SK-N-DZ (cell line): ENCODE measurements at places on chromosomes 16 and 17.

GRCh38 chr16:53545433-53545832, 42.4 kb upstream of the AKTIP start:
- DNase-seq = no peak

GRCh38 chr16:23279721-23280153, 22.4 kb upstream of the SCNN1B start:
- no peak for DNase-seq

DNA sequence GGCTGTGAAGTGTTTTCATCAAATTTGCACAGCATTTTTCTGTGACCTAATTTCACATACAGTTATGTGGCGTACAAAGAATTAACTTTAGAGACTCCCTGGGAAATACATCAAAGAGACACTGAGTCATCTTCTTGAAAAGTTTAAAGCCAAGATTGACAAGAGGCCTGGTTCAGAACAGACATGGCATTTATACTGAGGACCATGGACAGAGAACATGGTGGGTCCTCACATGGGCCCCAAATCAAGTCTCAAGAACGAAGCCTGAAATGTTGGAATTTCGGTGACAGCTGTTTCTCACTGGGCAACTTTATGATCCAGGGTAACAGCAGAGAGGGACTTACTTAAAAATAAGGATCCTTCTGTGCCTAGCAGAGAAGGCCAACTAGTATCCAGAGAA, 311.5 kb upstream of the KCNJ16 start:
- DNase-seq = no peak

GRCh38 chr16:75012380-75013081, 13.7 kb downstream of the ZNRF1 start:
- no peak for DNase-seq

DNA sequence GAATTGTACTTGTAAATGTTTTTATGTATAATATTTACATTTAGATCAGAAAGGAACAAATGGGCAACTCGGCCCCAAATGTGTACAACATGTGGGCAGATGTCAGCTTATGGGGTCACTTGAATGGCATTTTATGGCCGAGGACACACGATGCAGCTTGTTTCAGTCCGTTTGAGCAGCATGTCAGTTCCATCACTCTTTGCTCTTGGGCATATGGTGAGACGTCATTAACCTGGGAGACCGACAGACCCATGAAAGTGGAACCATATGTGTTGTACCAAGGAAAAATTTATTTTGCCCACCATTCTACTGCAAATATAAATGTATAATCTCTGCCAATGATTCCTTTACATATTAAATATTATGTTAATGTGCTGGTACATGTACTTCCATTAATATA, 561.9 kb upstream of the SOX9 start:
- DNase-seq = no peak

GRCh38 chr16:17939723-17940122, 396.8 kb downstream of the NPIPA8 start:
- DNase-seq = no peak

DNA sequence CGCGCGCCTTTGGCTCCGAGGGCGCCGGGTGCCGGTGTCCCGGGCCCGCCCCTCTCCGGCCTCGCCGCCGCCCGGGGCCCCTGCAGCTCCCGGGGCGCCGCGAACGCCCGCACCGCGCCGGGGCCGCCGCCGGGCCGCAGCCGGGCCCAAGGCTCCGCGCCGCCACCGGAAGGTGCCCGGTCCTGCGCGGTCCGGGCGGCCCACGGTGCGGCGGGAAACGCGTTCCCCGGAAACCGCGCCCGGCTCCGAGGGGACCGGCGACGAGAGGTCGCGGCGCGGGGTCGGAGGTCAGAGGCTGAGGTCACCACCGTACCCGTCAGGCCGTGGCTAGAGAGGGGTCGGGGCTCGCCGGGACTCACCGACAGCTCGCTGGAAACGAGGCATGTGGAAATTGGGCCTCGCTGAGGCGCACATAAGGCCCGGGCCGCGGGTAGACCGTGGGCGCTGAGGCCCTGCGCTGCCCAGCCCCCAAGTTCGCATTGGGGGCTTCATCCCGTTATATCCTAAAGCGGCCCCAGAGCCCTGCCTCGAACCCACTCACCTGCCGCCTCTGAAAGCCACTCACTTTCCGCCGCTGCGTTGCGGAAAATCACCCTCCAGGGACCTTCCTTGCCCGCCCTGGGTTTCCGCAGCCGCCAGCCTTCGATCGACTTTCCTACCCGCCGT, at the start of gene DUS1L:
Gene DUS1L (minus strand): TSS at position 167 of the 666 bp plus-strand sequence. CDS start 745 bp downstream, outside the sequence.
- peak; percentile 56 for DNase-seq

DNA sequence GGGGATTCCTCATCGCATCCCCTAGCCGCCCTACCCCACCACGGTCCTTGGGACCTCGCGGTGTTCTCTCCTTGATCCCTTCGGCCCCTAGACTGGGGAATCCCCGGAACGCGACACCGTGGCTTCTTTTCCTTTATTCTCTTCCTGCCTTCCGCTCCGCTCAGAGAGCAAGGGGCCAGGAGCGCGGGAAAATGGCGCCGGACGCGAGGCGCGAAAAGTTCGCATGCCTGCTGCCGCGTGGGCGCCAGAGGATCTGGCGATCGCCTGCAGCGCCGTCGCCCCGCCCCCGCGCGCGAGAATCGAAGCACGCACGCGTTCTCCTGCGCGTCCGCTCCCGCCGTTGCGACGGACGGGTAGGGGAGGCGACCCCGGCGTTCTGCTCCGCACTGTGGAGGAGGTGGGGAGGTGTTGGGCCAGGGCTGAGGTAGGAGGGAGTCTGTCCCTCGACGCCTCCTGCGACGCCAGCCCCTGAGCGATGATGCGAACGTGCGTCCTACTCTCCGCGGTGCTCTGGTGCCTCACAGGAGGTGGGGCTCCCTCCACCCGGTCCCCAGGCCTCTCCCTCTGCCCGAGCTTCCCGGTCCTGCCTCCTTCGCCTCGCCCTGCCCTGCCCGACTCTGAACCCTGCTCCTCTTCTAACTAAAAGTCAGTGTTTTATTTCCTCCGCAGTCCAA, at the start of gene ZPBP2:
Gene ZPBP2 (plus strand): TSS at position 323 of the 674 bp plus-strand sequence. CDS start 153 bp downstream, at position 476.
- DNase-seq = no peak

- DNase-seq = no peak
These were observed at the start of gene FAM83G for GRCh38 chr17:19004421-19005136. FAM83G (minus strand) TSS chr17:19004764; CDS start chr17:19004041, 723 bp downstream.

DNA sequence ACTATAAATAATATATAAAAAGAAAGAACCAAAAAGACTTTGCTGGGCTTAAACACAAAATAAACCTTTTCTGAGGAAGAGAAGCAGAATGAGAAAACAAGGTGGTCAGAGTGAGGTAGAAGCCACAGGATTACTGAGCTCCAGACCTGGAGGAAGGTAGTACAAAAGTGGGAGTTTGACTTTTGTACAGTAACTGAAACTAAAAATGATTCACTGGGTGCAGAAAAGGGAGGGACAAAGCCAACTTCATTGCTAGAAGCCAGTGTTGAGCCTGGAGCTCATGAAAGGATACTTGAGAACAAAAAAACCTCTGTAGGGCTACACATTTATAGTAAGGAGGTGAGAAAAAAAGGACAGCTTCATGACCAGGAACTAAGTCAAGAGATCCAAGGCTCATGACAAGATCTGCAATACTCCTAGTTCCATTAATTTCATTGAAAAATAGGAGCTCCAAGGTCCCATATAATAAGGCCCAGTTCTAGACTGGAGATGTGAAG, 45.5 kb downstream of the PKD1L3 start:
- no peak for DNase-seq

GRCh38 chr17:76682296-76682695, 28.5 kb downstream of the MXRA7 start:
- DNase-seq = no peak

GRCh38 chr17:50365165-50365564, 7.8 kb downstream of the MRPL27 start:
- DNase-seq = no peak

GRCh38 chr16:13909872-13910303, 10.1 kb upstream of the ERCC4 start:
- DNase-seq = no peak

GRCh38 chr17:61406971-61407911, 7.6 kb downstream of the TBX2 start:
- DNase-seq = peak; percentile 61

DNA sequence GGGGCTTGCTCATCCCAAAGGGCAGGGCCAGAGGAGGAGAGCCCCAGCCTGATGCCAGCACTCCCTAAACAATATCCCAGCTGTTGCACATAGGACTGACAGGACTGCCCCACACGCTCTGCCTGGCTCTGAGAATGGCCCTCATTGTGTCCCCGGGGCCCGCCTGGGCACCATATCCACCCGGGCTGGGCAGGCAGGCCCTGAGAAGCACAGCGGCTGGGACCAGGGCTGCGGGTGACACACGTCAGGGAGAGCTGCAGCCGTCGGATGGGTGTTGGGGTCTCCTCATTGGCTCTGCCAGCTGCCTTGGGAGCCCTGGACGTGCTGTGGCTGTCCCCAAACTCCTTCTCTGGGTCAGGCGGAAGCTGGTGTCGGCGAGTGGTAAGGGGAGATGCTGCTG, 4.2 kb downstream of the BCAR1 start:
- DNase-seq = no peak

GRCh38 chr17:66032082-66032712, 159.7 kb downstream of the CEP112 start:
- no peak for DNase-seq

DNA sequence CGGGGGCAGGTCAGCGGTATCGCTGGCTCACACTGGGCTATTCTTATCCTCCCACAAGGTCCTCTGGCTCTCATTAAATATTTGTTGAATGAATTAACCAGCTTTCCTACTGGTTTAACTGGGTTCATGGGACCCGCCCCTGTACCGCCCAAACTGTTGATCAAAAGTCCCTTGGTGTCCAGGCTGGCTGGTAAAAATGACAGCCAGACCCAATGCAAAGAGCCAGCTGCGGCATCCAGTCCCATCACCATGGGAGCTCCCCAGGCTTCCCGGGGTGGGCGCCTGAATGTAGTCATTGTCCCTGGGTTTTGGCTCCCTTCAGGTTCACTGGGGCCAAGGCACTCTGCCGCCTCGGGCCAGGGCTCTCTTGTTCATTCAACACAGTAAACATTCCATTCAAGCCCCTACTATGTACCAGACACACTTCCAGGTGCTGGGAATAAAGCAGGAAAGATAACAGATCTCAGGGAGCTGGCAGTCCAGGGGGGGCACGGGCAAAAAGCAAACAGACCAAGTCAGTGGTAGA, 11.7 kb upstream of the ATP2C2 start:
- no peak for DNase-seq

GRCh38 chr17:3316836-3317235, 18.7 kb upstream of the OR3A1 start:
- no peak for DNase-seq

GRCh38 chr16:84423416-84423837, 55.1 kb downstream of the ATP2C2 start:
- peak; percentile 69 for DNase-seq

DNA sequence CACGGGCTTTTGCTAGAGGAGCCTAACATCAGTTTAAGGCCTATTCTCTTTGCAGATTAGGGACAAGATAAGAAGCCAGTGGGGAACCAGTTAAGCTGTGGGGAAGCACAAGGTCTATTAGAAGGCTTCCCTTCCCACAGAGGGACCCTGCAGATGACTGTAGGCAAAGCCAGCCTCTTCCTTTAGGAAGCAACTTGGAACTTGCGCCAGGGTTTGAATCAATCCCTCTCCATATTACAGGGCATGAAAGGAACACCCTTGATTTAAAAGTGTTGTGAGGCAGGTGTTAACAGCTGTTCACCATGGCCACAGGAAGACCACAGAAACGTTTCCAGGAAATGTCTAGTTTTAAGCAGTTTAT, 77.3 kb downstream of the RPTOR start:
- no peak for DNase-seq

DNA sequence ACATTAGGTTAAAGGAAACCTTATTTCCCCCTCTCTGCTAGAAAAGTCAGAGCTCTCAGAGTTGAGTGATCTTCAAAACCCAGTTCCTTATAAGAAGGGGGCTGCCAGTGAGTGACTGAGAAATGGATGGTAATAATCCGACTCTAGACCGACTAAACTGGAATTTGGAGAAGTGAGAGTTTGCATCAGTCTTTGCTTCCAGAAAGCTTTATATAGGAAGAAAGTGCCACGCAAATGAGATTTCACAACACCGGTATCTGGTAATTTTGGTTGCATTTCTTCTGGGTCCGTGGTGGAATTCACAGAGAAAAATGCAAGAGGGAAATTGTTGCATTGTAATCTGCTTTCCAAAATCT, 271.4 kb downstream of the MAF start:
- DNase-seq = no peak

DNA sequence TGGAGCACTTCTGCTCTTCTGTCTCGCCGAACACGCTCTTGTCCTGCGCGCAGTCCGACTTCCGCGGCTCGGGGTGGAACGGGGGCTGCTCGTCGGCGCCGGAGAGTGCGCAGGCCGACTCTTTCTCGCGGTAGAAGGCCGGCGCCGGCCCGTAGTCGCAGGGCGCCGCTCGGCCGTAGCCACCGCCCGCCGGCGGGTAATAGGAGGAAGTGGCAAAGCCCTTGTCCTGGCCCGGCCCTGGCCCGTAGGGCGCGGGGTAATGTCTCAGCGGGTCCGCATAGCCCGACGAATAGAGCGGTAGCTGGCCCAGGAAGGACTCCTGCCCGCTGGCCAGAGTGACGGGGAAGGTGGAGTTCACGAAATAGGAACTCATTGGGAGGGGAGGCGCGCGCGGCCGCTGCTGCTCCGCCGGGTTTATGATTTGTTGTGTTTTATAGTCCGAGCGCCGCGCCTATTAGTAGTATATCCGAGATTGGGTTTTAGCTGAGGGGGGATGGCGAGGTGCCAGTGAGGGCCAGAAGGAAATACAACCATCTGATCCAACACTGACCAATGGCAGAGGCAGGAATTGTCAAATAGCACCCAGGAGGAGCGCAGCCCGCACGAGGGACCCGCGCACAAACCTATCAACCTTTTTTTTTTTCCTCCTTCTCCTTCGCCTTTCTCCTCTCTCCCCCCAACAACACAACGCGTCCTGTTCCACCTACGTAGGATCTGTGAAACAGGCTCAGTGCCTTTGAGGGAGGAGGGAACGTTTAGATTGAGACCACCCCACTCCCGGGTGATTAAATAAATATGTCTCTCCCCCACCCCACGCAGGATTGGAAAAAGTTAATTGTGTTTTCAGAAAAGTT, 4.4 kb upstream of the HOXB5 start:
- no peak for DNase-seq

DNA sequence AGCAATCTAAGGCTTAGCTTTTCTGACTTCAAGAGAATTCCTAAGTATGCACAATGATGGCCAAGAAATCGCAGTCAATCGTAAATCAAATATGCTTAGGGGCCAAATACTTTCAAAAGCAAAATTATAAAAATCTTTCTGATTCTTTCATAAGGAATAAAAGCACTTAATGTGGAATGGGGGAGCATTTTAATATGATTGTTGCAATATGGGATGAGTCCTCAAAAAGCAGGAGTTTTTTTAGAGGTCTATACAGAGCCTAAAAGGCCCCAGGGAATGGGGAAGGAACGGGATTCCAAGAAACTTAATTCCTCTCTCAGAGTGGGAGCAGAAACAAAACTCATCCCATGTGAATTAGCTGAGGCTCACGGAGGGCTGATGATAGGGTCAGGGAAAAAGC, 14.7 kb upstream of the SLC39A11 start:
- DNase-seq = no peak

- no peak for DNase-seq
These were observed 45.6 kb downstream of the KNOP1 start for GRCh38 chr16:19672378-19672777.

GRCh38 chr16:50314665-50315064, 48.3 kb downstream of the ADCY7 start:
- no peak for DNase-seq

- no peak for DNase-seq
These were observed 15.0 kb upstream of the MPHOSPH6 start for GRCh38 chr16:82185012-82185411.

GRCh38 chr17:50952013-50952412, 85.9 kb upstream of the TOB1 start:
- DNase-seq = no peak

- no peak for DNase-seq
These were observed 7.7 kb upstream of the RAB37 start for GRCh38 chr17:74729368-74729767.
